Esophagus squamous epithelium (tissue), 5 donors: ENCODE measurements at places on chromosomes 11 and 22. TPM values are rescaled to one million over a fixed set of nuclear protein-coding genes. Genes with fewer than 3 reads are reported as not detected.

DNA sequence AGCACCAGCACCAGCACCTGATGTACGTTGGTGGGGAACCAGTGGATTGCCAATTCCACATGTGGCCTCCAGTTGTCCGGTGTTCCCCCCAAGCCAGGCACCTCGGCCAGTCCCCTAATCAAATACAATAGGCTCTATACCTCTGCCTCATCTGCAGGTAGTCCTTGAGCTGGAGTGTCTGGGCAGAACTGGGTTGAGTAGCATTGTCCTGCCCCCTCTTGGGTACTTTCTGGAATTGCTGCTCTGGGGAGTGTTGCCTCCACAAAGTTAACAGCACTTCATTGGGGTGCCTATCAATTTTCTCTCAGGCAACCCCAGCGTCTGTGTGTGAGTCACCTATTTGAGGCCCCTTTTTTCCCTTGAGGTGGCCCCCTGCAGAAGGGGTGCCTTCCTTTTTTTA, 413.0 kb upstream of the LARGE1 start:
- H3K27ac ChIP-seq = no peak overlapping the region
- no peak for DNase-seq
- no peaks in the 10 kb centered on the region for H3K27me3 ChIP-seq
- H3K36me3 ChIP-seq = no peaks in the 10 kb centered on the region
- no peak overlapping the region for H3K4me3 ChIP-seq

GRCh38 chr11:57762235-57762861, 746 bp downstream of the CTNND1 start:
- H3K27me3 ChIP-seq = no peaks in the 10 kb centered on the region
- H3K27ac ChIP-seq = peak overlapping the region; percentile 87
- no peak for DNase-seq
- H3K4me3 ChIP-seq = peak overlapping the region; percentile 72
- H3K36me3 ChIP-seq = no peaks in the 10 kb centered on the region
- peaks cover 11% of the 10 kb centered on the region for H3K4me1 ChIP-seq

The FGF4 gene
- total RNA-seq = not detected

The AMOTL1 gene
- 47.2 TPM for total RNA-seq

The C11orf65 gene
- 2.7 TPM for total RNA-seq
